Caco-2 (cell line): ENCODE measurements at places on chromosomes 3 and 15. TPM values are rescaled to one million over a fixed set of nuclear protein-coding genes. Genes with fewer than 3 reads are reported as not detected.

- no peak for DNase-seq
- no peak overlapping the region for H3K4me3 ChIP-seq
- H3K36me3 ChIP-seq: no peaks in the 10 kb centered on the region
- no peaks in the 10 kb centered on the region for H3K27me3 ChIP-seq
Measured at GRCh38 chr3:106217745-106218144, 348.9 kb upstream of the CBLB start.

- peak; percentile 94 for DNase-seq
- peak within 1 kb of the TSS; percentile 43 for H3K27ac ChIP-seq
- peaks cover 26% of the 10 kb centered on the region; the same call in 1 of the 2 replicates for H3K4me1 ChIP-seq
- H3K27me3 ChIP-seq: no peaks in the 10 kb centered on the region
- peak within 1 kb of the TSS; percentile 84 for H3K4me3 ChIP-seq
Measured at GRCh38 chr15:39580485-39581241, at the start of gene THBS1. TSS of gene THBS1 (plus strand) at chr15:39581079. CDS start at chr15:39581858, 779 bp downstream.

Gene SECISBP2L
- total RNA-seq: 27.9 and 29.7 TPM in 2 replicates

- H3K27ac ChIP-seq: no peak overlapping the region
- H3K4me1 ChIP-seq: peaks cover 6% of the 10 kb centered on the region
- H3K27me3 ChIP-seq: no peaks in the 10 kb centered on the region
- H3K4me3 ChIP-seq: no peak overlapping the region
- H3K36me3 ChIP-seq: no peaks in the 10 kb centered on the region
- DNase-seq: no peak
Measured at GRCh38 chr3:110887176-110887575, 184.4 kb upstream of the NECTIN3 start.

Gene RETNLB
- not detected in 2 replicates for total RNA-seq

DNA sequence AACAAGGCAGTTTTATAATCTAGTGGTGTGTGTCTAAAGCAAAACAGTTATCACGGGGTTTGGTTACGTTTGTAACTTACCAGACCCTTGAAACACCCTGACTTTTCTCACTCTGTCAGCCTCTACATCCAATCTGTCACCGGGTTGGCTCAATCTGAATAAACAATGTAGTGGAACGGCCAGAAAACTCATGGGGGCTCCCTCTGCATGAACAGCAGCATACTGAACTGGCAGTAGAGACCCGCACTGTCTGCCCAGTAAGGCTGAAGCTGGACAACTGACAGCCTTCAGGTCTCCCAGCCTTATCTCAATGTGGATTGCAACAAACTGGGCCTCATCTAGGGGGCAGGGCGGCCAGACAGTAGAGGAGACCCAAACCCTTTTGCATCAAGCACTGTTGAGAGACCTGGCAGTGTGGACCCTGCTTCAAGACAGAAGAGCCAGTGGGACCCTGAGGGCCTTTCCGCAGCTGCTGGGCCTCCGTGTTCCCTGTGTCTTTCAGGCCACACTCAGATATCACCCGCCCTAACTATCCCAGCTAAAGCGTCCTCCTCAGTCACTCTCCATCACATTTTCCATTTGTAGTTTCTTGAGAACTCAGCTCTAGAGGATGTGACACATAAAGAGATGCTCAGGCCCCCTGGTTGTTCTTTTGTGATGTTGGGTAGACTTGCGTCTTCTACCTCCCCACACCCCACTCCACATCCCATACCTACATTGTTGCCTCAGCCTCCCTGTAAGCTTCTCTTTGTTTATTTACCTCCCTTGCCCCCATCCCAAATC is 181.2 kb upstream of the NR2E3 start:
- no peaks in the 10 kb centered on the region for H3K4me1 ChIP-seq
- no peak for DNase-seq
- no peaks in the 10 kb centered on the region for H3K36me3 ChIP-seq
- no peak overlapping the region for H3K4me3 ChIP-seq
- H3K27me3 ChIP-seq: no peaks in the 10 kb centered on the region

Gene FES
- 1.7 and 1.8 TPM in 2 replicates for total RNA-seq
